ENCODE measurements at places on chromosomes 13 and 19. TPM values are rescaled to one million over a fixed set of nuclear protein-coding genes. Genes with fewer than 3 reads are reported as not detected.
A peak's percentile ranks its signal among the peaks of the same experiment; 100 is the strongest.

SIGLEC8 gene
- 0.28 TPM for total RNA-seq

DACT3 gene
- 118 TPM for total RNA-seq

BRME1 gene
- total RNA-seq: 3.7 TPM

ZNF296 gene
- 1.8 TPM for total RNA-seq

FAM124A gene
- 4.2 TPM for total RNA-seq

DNA sequence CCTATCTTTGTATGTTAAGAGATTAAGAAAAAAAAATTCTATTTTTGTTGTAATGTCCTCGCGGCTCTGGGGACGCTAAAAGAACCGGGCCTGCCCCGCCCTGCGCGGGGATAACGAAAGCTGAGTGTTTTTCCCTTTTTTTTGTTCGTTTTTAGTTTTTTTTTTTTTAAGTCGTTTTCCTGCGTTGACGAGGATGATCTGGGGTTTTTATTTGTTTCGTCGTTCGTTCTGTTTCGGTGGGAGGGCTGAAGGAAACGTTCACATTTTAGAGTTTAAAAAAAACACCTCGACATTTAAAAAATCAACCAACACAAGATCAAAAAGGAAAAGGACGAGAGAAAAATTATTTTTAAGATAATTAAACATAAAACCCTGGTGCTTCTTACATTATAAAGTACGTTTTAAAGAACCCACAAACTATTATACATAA, 5.6 kb downstream of the LYL1 start:
- peaks cover 27% of the 10 kb centered on the region for H3K4me1 ChIP-seq
- peaks cover 12% of the 10 kb centered on the region for H3K36me3 ChIP-seq
- peak overlapping the region; percentile 66 for H3K4me3 ChIP-seq
- no peaks in the 10 kb centered on the region for H3K27me3 ChIP-seq
- H3K27ac ChIP-seq: no peak overlapping the region
- no peak for DNase-seq

DNA sequence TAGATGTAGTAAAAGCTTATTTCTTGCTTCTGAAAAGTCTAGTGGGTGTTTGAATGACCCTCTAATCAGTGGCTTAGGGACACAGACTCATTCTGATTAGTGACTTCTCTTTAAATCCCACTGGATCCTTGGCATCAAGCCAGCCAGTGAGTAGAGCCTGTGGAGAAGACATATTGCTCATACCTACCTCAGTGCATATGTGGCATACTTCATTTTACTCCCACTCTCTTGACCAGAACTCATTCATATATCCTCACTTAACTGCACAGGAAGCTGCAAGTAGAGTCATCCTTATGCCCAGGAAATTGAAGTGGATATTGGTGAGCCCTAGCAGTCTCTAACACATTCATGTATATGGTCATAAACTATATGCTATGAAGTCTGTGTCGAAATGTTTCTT, 148.3 kb downstream of the PDS5B start:
- H3K4me3 ChIP-seq: no peak overlapping the region
- no peak for DNase-seq
- H3K36me3 ChIP-seq: no peaks in the 10 kb centered on the region
- no peaks in the 10 kb centered on the region for H3K27me3 ChIP-seq

- H3K4me1 ChIP-seq: peaks cover 8% of the 10 kb centered on the region
- no peak overlapping the region for H3K27ac ChIP-seq
- no peak overlapping the region for H3K4me3 ChIP-seq
- H3K27me3 ChIP-seq: no peaks in the 10 kb centered on the region
- DNase-seq: no peak
Measured at GRCh38 chr19:47475465-47475864, 3.8 kb upstream of the SLC8A2 start.

DNA sequence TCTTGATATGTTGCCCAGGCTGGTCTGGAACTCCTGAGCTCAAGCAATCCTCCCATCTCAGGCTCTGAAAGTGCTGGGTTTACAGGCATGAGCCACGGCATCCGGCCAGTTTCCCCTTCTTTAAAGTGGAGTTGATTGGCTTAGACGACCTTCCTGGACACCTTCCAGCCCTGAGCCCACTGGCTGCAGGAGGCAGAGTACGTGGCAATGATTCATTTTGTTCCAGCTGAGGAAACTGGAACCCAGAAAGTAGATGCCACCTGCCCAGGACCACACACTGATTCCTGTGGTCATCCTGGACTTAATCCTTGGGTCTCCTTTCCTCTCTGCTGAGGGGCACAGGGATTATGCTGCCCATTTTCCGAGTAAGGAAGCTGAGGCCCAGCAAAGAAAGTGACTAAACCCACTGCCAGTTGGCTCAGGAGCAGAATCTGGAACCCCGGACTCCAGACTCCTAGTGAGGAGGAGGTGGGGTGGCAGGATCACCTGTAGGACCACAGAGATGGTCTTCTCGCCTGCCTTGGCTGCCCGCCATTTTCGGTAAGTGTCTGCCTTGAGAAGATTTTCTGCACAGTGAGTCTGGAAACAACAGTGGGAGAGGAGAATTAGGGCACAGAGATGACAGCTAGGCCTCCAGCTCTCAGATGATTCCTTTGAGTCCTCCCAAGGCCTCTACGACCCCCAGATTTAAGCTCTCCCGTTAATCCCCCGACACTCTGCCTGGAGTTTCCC, 737 bp downstream of the XRCC1 start:
- H3K27me3 ChIP-seq: no peaks in the 10 kb centered on the region
- DNase-seq: no peak
- H3K27ac ChIP-seq: peak overlapping the region; percentile 89
- peaks cover 13% of the 10 kb centered on the region for H3K4me1 ChIP-seq
- peak overlapping the region; percentile 98 for H3K4me3 ChIP-seq
